ENCODE measurements at places on chromosomes 11 and 22.

DNA sequence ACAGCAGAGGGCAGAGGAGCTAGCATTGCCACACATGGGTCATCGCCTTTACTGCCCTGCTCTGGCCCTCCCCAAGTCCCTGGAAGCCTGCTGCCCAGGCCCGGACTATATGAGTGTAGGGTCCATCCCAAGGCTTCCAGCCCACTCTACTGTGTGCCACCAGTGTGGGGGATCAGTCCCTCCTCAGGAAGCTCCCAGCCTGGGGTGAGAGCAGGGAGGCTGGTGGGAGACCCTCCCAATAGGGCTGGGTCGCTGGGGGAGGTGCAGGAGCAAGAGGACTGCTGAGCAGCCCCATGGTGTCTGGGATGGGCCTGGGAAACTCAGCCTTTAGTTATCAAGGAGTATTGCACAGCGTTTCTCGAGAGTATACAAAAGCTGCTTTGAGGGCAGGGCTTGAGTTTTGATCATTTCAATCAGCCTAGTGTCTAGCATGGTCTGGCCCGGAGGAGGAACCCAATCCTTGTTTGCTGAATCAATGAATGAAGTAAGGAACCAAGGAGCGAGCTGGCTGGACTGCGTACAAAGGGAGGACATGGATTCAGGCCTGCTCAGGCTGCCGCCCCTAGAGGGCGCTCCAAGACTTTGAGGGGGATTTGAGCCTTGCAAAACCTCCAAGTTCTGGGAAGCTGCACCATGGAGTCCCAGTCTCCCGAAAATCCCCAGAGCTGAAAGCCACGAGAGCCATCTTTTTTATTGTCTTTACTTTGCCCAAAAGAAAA lies 89.0 kb upstream of the PARVA start:
- peak; percentile 19 for DNase-seq

- DNase-seq: no peak
These were observed 30.8 kb upstream of the SLC22A12 start for GRCh38 chr11:64560139-64560771.

- no peak for DNase-seq
These were observed 2.8 kb upstream of the UPK2 start for GRCh38 chr11:118953265-118953664.

DNA sequence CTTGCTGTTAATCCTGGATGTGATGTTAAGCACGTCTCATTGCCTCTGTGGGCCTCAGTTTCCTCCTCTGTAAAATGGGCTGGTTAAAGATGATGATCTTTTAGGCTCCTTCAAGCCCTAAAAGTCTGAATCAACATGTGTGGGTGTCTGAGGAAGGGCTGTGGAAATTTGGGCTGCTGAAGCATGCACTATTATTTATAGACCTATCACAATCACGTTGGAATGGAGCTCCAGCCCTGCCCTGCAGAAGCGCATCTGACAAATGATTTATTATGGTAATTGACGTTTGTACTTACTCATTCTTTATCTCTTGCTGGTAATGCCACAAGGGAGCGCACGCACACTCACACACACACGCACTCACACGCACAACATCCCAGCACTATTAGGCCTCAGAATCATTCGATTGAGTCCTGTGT lies 20.4 kb downstream of the P2RX3 start:
- no peak for DNase-seq

- DNase-seq: no peak
These were observed 39.3 kb downstream of the RIBC2 start for GRCh38 chr22:45452565-45453379.

- no peak for DNase-seq
These were observed 43.0 kb downstream of the RASSF10 start for GRCh38 chr11:13052130-13052571.

DNA sequence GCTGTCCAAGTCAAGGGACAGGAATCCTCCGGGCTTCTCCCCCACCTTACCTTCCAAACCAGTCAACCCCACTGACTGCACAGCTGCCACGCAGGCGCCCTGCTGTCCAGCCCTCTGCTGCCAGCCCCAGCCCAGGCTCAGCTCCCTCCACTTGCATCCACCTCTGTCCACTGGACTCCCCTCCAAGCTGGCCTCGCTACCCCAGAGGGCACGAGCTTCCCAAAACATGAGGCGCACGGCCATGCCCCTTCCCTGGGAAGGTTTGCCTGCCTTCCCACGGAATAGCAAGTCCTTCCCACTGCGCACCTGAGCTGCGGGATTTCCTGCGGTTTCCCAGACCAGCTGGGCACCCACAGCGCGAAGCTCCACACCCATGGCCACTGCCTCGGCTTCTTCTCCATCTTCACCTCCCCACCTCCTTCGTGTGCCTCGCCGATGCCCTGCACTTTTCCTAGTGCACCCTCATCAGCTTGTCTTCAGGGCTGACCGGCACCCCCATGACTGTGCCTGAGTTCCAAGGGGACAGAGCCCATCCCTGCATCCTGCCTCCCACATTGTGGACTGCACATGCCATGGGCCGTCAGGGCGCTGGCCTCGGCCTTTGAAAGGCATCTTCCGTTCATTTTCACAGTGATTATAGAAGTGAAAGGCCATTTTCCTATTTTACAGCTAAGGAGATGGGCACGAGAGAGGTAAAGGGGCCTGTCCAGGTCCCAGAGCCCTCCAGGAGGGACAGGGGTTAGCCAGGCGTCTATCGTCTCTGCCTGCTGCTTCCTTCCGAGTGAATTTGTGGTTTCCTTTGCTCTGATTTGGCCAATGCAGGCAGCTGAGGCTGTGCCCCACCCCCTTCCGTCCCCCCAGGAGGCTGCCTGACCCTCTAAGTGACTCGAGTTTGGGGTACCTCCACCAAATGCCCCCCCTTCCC lies 16.4 kb downstream of the IFITM10 start:
- DNase-seq: no peak

- no peak for DNase-seq
These were observed 1.3 kb upstream of the OR8D1 start for GRCh38 chr11:124315052-124315451.

- no peak for DNase-seq
These were observed 2.0 kb upstream of the CASTOR1 start for GRCh38 chr22:30291058-30291892.

- DNase-seq: no peak
These were observed 1.4 kb upstream of the CREB3L1 start for GRCh38 chr11:46275964-46276641.

DNA sequence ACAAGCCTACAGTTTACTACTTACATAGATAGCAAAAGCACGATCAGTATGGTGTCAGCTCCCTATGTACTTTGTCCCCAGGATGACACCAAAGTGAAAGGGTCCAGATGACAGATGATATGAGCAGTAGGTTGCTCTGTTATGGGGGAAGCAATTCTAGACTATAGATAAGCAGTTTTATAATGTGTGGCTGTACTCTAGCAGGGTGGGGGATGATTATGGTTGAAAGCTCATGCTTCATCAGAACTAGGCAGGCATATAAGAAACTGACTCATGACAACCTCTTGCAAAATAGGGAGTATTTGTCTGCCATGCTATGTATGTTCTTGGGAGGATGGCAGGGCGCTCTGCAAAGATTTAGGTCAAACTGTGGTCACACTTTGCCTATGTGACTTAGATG lies 158.2 kb upstream of the ZBED5 start:
- DNase-seq: no peak

- DNase-seq: no peak
These were observed 86.6 kb upstream of the LINC01488 start for GRCh38 chr11:69394869-69395246.

GRCh38 chr22:30783021-30783420 lies 88.3 kb downstream of the OSBP2 start:
- DNase-seq: no peak

DNA sequence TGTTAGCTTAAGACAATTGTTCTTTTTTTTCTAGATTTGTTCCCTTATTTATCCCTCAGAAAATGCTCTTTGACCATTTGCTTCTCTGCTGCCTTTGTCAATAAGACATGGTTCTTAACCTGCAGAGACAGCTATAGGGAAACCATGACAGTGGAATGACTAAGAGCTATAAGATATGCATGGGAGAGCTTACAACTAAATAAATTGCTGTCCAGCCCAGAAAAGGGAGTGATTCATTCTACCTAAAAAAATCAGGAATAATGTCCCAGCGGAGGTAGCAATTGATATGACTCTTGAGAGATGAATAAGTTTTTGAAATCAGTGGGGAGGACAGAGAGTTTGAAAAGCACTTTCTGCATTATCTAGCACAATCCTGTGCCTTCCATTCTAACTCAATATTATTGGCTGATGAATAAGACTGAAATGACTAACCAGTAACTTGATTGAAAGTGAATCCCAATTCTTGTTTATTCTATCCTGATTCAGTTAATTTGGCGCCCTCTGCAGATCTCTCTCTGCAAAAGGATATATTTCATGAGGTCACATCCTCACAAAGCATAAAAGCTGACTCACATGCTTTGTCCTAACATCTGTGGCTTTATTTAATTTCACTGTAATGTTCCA lies 680.5 kb upstream of the API5 start:
- DNase-seq: no peak

GRCh38 chr11:38672445-38672844 lies 2074.4 kb upstream of the RAG2 start:
- DNase-seq: no peak

DNA sequence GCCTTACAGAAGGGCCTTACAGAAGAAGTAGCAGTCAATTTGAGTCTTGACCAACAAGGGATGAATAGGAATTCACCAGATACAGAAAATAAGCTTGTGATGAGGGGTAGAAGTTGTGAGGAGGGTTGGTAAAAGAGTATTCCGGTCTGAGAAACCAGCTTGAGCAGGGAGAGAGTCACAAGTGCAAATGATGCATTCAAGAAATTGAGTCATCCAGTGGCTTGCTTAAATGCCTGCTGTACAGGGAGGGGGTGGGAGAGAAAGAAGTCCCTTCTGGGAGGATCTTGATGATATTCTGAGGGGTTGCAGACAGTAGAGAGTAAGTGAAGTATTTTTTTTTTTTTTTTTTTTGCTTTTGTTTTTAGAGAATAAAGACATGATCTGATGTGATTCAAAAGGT lies 9.2 kb downstream of the CCKBR start:
- DNase-seq: no peak

DNA sequence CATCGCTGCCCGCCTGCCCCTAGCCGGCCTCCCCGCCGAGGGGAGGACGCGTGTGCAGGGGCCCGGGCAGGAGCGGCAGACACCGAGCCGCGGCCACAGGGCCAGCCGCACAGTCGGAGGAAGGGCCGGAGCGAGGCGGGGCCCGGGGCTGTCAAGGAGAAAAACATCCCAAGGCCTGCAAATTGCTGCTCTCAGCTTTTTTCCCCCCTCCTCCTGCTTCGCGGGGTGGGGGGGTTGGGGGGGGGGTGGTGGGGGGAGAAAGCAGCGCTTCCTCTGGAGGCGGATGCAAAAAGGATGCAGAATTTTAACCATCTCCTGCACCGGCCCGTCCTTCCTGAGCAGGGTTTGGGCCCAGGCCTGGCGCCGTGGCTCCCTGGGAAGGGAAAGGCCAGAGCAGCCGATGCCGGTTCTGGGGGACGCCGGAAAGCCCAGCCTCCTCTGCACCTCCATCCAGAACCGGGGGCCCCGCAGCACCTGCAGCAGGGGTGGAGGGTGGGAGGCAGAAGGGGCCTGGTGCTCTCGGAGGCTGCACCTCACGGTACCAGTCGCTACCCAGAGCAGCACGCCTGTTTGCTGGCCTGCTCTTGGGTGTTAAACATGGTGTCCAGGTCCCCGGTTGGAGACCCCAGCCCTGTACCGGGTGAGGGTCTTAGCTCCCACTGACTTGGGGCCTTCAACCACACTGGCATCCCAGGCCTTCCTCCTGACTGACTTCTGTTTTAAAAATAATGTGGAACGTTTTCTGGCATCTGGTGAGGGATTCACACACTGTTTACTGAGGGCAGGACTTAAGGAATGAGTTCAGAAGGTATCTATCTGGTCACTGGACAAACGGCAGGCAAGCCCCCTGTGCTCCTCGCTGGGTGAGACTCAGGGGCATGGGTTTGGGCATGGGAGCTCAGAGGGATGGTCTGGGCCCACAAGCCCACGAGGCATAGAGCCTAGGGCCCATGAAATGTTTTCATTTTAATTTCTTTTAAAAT lies 77.4 kb upstream of the WNT7B start:
- DNase-seq: no peak

Measured in activated T-helper 9 cell treated with anti-CD3 and anti-CD28 coated beads, Interleukin-2, amount 50 U/mL, for 16 hours (primary cell).